Inflammatory macrophage treated with lipopolysaccharide for 4 hours (primary cell): ENCODE measurements at places on chromosomes 1 and 21.

DNA sequence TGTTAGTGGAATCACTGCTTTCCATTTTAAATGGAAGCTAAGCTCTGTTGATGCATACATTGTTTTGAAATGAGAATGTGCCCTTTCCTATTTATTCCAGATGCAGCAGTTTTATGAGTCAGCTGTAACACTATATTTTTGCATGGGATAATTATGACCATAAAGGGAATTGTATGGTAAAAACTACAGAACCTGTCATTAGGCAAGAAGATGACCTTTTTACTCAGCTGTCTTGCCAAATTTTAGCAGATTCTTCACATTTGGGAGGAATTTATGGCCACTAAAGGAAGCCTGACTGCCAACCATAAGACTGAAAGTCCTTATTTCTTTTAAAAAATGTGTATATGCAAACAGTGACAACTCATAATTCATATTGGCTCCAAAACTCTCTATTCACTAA lies 356.3 kb upstream of the PRMT6 start:
- DNase-seq, result no peak

- no peak for DNase-seq
Observed at GRCh38 chr1:236039740-236040685, 24.9 kb downstream of the NID1 start.

DNA sequence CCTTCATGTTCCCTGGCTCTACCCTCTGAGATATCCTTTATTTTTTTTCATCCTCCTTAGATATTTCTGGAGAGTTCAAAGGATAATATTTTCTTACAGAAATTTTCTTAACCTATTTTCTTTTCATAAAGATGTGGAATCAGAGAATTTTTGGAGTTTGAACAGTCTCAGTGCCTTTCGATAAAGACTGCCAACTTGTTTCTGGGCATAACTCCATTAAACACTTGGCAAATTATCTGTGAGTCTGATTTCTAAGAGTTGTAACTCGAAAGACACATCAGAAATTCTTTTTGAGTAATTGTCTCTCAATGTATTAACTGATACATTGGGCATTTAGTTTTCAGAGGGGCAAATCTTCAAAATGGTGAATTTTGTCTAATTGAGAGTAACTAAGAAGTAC lies 1255.6 kb downstream of the NCAM2 start:
- no peak for DNase-seq

GRCh38 chr1:31759298-31760023 lies 4.7 kb downstream of the ADGRB2 start:
- DNase-seq, result no peak

GRCh38 chr1:209567698-209568175 lies 15.8 kb upstream of the CAMK1G start:
- DNase-seq, result peak; percentile 73

DNA sequence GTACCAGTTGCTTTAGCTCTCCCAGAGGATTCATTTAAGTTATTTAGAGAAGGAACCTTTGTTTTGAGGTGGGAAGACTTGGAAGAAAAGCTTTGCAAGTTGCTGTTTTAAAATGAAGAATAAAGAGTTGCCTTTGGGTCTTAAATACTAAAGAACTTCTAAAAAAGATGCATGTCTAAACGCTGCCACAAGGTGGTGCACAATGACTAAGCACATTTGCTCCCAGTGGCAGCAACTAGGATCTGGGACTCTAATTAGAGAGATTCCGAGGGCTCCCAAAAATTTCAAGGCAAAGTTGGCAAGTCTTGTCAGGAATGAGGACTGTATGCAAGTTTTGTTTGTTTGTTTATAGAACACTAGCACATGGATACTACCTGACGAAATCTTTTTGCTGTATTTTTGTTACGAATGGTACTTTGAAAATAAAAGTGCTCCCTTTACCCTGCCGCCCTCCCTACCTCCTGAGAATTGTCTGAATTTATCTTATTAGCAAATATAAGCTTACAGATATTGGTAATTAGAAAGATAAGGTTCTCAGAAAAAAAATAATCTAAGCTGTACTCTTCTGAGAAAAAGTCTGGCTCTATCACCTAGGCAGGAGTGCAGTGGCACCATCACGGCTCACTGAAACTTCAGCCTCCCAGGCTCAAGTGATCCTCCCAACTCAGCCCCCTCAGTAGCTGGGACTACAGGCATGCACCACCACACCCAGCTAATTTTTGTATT lies 121.8 kb downstream of the HFM1 start:
- peak; percentile 59 for DNase-seq

- DNase-seq, result no peak
Observed at GRCh38 chr1:81681114-81681513, 119.6 kb upstream of the ADGRL2 start.

GRCh38 chr1:154972517-154973343 lies 1.8 kb upstream of the CKS1B start:
- DNase-seq, result no peak

GRCh38 chr21:16372586-16372985 lies 642.8 kb downstream of the USP25 start:
- DNase-seq, result no peak

DNA sequence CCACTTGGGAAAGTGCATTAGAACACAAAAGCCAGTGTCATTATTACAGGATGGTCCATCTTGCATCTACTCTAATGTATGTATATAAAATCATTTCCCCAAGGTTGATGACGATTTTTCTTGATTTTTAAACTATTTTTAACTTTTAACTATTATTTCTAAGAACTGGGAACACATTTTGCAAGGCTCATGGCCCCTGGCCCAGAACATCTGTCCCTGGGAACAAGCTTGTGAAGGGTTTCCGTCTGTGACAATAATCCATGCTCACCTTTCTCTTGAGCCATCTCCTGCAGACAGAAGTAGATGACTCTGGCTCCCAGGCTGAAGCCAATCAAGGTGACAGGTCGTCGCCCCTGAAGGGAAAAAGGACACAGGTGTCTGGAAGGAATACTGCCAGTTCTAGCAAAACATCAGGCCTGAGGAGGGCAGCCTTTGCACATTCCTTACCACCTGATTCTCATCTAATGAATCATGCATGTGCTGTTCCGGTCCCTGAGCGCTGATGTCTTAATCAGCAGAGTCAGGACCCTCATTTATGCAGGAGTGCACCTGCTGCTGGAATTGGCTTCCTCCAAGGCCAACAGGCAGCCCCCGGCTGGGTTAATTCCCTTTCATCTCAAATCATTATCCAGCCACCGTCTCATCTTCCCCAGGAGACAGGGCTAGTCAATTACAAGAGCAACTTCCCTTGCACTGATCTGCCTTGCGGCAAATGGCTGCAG lies 62.5 kb downstream of the TMCO4 start:
- no peak for DNase-seq

DNA sequence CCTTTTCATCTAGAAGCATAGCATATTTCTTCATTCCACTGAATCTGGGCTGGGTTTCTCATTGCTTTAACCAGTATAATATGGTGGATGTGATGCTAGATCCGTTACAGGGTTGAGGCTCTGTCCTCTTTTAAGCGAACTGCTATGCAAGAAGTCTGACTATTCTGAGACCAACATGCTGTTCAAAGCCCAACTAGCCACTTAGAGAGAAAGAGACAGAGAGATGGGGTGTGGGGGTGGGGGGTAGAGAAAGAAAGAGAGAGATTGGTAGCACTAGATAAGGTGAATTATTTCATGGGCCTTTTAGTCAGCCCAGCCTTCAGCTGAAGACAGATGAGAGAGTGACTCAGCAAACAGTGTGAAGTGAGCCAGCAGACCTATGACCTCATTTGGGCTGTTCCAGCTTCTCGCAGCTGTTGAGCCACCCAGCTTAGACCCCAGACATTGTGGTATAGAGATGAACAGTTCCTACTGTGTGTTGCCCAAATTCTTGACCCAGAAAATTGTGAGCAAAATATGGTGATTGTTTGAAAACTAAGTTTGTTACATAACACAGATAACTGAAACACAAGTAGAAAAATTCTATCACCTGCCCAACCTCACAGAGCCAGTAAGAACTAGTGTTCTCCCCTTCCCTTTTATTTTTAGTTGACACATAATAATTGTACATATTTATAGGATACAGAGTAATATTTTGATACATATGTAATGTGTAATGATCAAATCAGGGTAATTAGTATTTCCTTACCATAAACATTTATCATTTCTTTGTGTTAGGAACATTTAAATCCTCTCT lies 40.7 kb upstream of the PRKACB start:
- peak; percentile 81 for DNase-seq

- DNase-seq, result no peak
Observed at GRCh38 chr1:196178083-196178635, 430.1 kb downstream of the KCNT2 start.
